ENCODE measurements at places on chromosomes 1 and 21.

GRCh38 chr21:31267644-31268043 is 76.4 kb downstream of the TIAM1 start:
- no peak for DNase-seq

GRCh38 chr1:243354511-243355153 is 98.8 kb downstream of the SDCCAG8 start:
- DNase-seq = no peak

DNA sequence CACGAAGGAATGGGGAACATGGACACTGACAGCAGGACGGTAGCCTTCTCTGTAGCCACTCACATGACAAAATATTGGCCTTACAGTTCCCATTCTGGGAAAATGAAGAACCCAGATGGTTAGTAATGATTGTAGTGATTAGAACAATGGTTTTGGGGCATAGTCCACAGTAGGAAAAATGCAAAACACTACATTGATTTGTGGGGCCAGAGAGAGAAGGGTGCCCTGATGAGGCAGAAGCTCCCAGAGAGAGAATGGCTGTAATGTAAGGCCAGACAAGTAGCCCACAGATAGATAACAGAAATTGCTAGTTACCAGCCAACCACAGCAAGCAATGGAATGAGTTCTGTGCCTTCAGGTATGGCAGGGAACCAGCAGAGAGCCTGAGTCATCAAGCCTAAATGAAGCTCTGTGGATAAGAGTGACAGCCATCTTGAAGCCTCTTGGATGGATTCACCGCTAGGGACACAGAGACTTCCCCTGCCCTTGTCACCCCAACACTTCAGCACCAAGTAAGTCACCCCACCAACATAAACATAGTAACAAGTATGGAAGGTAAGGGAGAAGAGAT is 206.1 kb downstream of the BACH1 start:
- peak; percentile 56 for DNase-seq

DNA sequence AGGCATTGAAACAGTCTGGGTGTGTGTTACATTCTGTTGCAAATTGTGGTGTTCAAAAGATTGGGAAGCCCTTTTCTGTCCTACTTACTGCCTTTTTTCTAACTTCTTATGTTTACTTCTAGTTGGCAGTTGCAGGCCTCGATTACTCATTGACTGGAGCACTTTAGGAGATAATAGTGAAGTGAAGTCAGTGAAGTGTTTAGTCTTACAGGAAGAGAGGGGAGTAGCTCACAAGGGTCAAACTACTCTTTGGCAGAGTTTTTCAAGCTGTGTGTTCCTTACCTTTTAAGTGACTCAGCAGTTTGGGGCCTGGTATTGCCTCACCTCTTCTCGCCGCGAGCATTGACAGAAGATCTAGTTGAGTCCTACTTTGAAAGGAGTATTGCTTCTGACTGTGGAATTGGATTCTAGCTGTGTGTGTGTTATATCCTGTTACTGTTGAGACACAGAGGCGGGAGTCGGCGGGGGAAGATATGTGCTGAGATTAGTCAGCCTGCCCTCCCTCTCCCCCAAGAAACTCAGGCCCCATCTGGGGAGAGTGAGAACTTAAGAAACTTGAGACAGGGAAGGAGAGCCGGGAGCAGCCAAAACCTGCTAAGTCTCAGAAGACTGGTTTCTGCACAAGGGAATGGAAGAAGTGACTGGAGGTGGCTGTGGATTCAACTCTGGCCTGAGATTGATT is 19.3 kb downstream of the AHCYL1 start:
- peak; percentile 99 for DNase-seq

GRCh38 chr1:227894831-227895451 is 52.8 kb downstream of the WNT9A start:
- no peak for DNase-seq

GRCh38 chr1:201450721-201451291 is 18.2 kb downstream of the PHLDA3 start:
- no peak for DNase-seq

- no peak for DNase-seq
These were observed 86.8 kb downstream of the PLA2G4A start for GRCh38 chr1:186915555-186915954.
